ENCODE measurements at places on chromosomes 5 and 9.

DNA sequence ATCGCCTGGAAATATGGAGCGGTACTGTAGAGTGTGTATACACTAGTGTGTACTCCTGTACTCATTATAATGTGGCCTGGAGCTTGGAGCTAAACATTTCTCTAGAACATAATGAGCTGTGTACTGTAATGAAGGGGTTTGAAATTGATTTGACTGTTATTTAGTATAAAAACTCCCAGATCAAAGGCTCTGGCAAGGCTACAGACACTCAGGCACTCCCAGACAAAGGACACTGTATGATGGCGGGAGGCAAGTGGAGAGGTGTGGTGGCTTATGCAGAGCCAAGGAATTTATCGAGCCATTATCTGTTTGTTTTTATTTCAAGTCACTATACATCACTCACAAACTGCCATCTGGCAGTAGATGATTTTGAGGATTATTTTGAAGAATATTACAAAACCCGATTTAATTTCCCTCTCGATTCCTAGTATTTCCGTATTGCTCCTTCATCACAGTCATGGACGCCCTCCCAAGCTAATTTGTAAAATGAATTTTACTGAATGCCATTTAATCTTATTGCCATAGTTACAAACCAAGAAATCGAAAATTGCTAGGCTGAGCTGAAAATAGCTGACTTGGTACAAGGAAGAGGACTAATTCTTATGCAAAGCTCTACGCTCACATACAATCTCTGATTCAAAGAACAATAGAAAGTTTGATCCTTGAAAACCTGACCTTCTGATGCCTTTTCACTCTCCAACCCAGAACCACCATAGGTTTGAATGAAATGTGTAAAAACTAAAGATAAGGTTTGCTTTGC, 240.2 kb upstream of the SEMA6A start:
- no peak for DNase-seq

- no peak for DNase-seq
Measured at GRCh38 chr9:102047549-102047948, 309.1 kb upstream of the GRIN3A start.

DNA sequence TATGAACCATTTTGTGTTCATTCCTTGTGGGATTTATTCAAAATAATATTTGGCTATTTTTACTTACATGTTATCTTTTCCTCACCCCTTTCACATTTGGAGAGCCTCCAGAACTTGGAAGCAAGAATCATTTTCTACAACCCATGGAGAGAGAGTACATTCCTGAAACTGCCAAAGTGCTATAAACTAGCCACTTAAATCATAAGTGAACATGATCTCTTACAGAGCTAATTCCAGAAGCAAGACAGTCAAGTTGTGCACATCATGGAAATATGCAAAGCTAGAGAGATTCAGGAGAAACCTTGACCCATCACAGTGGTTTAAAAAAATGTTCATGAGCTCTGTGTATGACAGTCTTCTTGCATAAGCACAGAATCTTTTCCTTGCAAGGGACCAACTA, 883.6 kb upstream of the C9orf72 start:
- DNase-seq = no peak

DNA sequence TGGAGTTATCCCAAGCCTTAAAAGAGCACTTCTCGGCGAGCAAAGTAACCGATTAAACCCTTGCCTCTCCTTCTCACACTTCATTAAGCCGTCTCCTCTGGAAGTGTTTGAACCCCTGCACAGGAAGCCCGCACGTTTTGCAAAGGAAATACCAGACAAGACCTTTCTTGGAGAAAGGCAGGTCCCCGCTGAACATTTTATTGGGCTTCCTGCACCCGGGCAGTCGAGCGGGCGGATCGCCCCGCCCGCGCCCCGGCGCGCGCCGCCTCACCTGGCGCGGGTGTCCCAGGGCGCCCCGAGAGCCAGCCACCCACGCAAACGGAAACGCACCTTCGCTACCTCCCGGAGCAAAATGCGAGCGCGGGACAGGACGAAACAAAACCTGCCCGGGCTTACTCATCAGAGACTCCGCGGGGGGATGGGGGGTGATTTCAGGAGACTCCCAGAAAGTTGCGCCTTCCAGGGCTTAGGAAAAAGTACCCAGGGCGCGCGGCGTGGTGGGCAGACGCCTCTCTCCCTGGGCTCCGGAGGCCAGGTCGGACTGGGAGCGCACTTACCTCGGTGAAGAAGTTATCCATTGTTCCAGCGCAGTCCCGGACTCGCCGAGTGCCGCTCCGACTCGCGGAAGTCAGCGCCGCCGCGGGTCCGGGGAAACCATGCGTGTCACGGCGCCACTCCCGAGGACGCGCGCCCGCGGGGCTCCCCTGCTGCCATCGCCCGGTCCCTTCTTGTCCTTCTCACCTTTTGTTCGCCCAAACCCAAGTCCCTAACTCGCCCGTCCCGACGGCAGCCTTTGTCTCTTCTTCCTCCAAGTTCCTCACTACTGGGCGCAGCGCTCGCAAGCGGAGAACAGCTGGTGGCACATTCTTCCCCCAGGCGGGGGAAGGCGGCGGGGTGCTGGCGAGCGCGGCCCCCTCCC, 598 bp downstream of the MYO10 start:
- DNase-seq = peak; percentile 6

Data from activated CD4-positive, alpha-beta T cell treated with anti-CD3 and anti-CD28 coated beads, Interleukin-2, amount 10 ng/mL, durations not matched to agents 7 days and 5 days (primary cell).